Activated CD8-positive, alpha-beta memory T cell treated with anti-CD3 and anti-CD28 coated beads for 36 hours (primary cell): ENCODE measurements at places on chromosomes 11 and 22. TPM values are rescaled to one million over a fixed set of nuclear protein-coding genes. Genes with fewer than 3 reads are reported as not detected.

The TBX10 gene
- not detected for total RNA-seq

The MRGPRF gene
- total RNA-seq = not detected

The P2RY2 gene
- not detected for total RNA-seq

The CNTN5 gene
- total RNA-seq = not detected

The TSPAN32 gene
- total RNA-seq = 2.9 TPM

The PGA5 gene
- total RNA-seq = not detected

The RFPL3 gene
- total RNA-seq = not detected

The PDHX gene
- total RNA-seq = 42.4 TPM

The TTC12 gene
- 14.3 TPM for total RNA-seq

The PPP1R14B gene
- total RNA-seq = 376 TPM

The NELL1 gene
- total RNA-seq = not detected

The TMEM121B gene
- 0.13 TPM for total RNA-seq

The ROBO3 gene
- 10.3 TPM for total RNA-seq

The OR8G5 gene
- not detected for total RNA-seq

The DEUP1 gene
- total RNA-seq = not detected

The GPHA2 gene
- total RNA-seq = not detected

The TMEM191B gene
- total RNA-seq = 1.2 TPM

The PRRG4 gene
- 0.76 TPM for total RNA-seq

The DDX17 gene
- total RNA-seq = 341 TPM

The OR6A2 gene
- total RNA-seq = 0.06 TPM

The CD248 gene
- 5.2 TPM for total RNA-seq

The ZNF215 gene
- total RNA-seq = 1.7 TPM

The CELSR1 gene
- total RNA-seq = 0.10 TPM

The RIMBP3B gene
- total RNA-seq = 0.42 TPM

The MPEG1 gene
- total RNA-seq = not detected

The SCUBE1 gene
- total RNA-seq = 0.31 TPM

The TRIM49 gene
- not detected for total RNA-seq

The NRGN gene
- 6.4 TPM for total RNA-seq

The OR2AG1 gene
- not detected for total RNA-seq

The GRIA4 gene
- total RNA-seq = not detected

The CFAP300 gene
- total RNA-seq = not detected

The ARHGAP42 gene
- 0.34 TPM for total RNA-seq

The DAGLA gene
- 0.13 TPM for total RNA-seq
